Progenitor cell of endocrine pancreas (in vitro differentiated cells): ENCODE measurements at places on chromosomes 1 and 21. TPM values are rescaled to one million over a fixed set of nuclear protein-coding genes. Genes with fewer than 3 reads are reported as not detected.

DNA sequence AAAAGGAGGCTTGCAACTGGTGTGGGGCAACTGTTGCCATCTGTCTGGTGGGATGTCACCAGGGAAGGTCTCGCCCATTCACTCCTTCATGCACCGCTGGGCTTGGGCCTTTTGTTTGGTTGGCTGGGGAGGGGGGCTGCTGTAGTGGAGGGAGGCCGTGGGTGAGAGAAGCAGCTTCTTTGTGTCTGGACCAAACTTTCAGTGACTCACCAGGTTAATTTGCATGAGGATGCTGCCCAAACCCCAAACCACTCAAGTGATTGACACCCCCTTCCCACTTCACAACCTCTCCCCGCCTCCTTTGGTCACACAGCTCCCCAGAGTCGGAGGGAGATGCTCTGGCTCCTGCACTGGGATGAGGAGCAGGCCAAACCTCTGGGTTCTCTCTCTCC is 19.7 kb downstream of the BTG2 start:
- DNase-seq = no peak

GRCh38 chr1:59071289-59071688 is 225.6 kb upstream of the FGGY start:
- DNase-seq = no peak

- DNase-seq = no peak
Observed at GRCh38 chr1:176926330-176927086, 238.0 kb downstream of the ASTN1 start.

- peak; percentile 37 for DNase-seq
Observed at GRCh38 chr1:9593492-9594465, 5.1 kb downstream of the TMEM201 start.

TRIM67 gene
- 0.05 and 0.09 TPM in 2 replicates for total RNA-seq

CD101 gene
- 2.8 and 3.3 TPM in 2 replicates for total RNA-seq
